Neuronal stem cell (in vitro differentiated cells): ENCODE measurements at places on chromosomes 3 and 15.
A peak's percentile ranks its signal among the peaks of the same experiment; 100 is the strongest.

- no peak for DNase-seq
Observed at GRCh38 chr3:71616571-71617021, 33.1 kb upstream of the FOXP1 start.

- DNase-seq = no peak
Observed at GRCh38 chr15:49888323-49888693, 230.7 kb downstream of the ATP8B4 start.

DNA sequence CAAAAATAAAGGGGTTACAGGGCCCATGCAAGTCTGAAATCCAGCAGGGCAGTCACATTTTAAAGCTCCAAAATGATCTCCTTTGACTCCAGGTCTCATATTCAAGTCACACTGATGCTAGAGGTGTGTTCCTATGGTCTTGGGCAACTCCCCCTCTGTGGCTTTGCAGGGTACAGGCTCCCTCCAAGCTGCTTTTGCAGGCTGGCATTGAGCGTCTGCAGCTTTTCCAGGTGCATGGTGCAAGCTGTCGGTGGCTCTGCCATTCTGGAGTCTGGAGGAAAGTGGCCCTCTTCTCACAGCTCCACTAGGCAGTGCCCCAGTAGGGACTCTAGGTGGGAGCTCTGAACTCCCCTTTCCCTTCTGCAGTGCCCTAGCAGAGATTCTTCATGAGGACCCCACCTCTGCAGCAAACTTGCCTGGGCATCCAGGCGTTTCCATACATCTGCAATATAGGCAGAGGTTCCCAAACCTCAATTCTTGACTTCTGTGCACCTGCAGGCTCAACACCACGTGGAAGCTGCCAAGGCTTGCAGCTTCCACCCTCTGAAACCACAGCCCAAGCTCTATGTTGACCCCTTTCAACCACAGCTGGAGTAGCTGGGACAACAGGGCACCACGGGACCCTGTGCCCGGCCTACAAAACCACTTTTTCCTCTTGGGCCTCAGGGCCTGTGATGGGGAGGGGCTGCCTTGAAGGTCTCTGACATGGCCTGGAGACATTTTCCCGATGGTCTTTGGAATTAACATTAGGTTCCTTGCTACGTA is 80.1 kb upstream of the PLSCR5 start:
- DNase-seq = no peak

DNA sequence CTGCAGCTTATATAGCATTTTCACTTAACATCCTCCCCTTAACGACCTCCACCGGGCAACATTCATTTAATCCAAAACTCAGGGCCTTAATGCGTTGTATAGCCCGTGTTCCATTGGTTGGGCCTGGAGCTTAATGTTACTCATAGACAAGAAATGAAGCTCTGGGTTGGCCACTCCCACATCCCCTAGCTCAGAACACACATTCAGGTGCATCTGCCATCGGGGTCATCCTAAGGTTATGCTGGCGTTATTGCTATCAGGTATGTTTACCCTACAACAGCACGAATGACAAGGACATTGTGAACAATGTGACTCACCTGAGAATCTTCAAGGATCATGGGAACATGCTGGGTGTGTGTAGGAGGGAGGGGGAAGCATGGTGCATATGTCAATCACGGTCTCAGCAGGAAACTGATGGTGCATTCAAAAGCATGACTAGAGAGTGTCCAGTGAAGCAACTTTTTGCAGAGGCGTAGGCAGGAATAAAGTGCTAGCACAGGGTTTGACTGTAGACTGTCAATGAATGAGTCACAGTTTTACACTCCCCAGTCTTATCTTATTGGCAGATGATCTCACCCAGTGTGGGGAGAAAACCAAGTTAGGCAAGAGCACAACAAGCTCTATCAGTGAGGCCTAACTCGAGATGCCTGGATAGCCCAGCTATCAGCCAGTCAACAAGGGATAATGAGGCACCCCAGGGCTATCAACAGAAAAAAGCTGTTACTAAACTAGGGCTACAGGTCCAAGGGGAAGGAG is 402.1 kb upstream of the MCTP2 start:
- DNase-seq = no peak

GRCh38 chr3:11386465-11387113 is 114.4 kb downstream of the ATG7 start:
- DNase-seq = no peak

DNA sequence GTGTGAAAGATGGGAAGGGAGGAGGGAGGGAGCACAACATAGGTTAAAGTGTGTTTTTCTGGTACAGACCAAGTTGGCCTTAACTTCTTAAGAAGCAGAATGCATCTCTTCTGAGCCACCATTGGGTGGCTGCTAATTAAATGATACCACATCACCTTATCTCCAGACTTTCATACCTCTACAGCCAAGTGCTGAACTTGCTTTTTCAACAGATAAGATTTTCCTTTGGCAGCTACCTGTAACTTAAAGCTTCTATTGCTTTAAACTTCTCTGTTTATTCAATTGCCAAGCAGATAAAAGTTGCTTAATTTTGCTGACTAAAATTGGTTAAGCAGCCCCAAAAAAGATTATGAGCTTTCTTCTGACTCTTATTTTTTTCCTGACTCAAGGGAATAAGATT is 292.4 kb upstream of the SGO1 start:
- no peak for DNase-seq

DNA sequence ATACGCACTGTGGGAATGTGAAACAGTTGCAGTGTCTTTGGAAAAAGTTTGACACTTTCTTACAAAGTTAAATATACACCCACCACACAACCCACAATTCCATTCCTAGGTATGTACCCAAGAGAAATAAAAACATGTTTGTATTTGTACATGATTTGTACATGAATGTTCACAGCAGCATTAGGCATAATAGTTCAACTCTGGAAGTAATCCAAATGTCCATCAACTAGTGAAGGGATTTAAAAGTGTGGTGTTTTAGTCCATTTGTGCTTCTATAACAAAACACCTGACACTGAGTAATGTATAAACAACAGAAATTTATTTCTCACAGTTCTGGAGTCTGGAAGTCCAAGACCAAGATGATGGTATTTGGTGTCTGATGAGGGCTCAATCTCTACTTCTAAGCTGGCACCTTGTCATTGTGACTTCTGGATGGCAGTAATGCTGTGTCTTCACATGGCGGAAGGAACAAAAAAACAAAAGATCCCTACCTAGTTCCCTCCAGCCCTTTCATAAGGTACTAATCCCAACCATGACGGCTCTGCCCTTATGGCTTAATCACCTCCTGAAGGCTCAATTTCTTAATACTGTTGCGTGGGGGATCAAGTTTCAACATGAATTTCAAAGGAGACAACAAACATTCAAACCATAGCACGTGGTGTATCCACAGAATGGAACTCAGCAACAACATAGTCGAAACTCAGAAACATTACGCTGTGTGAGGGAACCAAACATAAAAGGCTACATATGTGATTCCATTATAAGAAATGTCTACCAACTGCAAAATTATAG is 120.5 kb downstream of the AQP9 start:
- no peak for DNase-seq

GRCh38 chr3:107927361-107928083 is 163.3 kb downstream of the CD47 start:
- DNase-seq = peak; percentile 54

GRCh38 chr15:38769492-38769891 is 204.9 kb upstream of the RASGRP1 start:
- DNase-seq = no peak

DNA sequence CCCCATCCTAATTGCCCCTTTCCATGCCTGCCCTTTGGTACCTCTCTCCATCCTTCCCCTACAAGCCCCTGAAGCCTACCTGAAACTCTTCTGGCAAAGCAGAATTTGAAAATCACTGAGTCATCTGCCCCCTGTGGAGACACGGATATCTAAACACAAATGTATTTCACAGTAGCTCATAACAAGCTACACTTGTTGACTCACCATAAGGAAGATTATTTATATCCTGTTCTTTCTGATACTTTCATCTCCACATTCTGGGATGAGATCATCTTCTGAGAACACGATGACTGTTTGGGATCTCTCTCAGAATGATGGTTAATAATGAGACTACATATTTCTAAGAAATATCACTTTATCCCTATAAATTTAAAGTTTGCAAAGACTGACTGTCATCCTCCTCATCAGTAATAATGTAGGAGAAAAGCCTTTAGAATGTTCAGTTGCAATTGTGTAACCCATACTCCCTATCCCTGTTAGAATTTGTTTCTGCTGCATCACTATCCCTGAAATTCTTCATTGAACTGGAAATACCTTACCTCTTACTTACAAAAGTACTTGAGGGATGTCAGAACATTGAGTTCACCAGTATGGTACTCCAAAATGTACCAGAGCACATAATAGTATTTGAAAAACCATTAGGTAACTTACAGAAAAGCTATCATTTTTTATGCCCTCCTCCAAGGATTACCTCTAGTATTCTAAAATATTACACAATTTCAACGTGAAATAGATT is 116.1 kb upstream of the IL12A start:
- DNase-seq = no peak

- no peak for DNase-seq
Observed at GRCh38 chr3:34239287-34239686, 440.9 kb downstream of the PDCD6IP start.

DNA sequence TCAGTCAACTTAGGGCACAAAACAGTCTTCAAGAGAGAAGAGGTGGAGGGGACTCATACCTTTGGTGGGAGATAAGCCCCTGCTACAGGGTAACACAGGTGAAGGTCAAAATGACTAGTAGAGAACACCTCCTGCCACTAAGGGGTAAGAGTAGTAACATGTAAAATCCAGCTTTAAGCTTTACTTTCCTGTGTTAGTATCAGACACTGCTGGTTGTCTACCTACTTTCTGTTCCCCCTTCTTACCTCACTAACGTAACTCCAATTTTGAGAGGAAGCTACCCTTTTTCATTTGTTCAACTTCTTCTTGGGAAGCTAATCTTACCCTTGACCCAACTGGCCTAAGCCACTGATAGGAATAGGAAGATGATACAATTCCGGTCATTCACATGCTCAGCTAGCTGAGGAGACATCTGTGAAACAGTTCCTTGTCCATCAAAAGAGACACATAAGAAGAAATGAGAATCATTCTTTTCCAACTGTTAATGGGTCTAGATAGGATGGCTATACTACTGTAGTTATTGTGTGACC is 826.8 kb upstream of the CFAP20DC start:
- DNase-seq = no peak

DNA sequence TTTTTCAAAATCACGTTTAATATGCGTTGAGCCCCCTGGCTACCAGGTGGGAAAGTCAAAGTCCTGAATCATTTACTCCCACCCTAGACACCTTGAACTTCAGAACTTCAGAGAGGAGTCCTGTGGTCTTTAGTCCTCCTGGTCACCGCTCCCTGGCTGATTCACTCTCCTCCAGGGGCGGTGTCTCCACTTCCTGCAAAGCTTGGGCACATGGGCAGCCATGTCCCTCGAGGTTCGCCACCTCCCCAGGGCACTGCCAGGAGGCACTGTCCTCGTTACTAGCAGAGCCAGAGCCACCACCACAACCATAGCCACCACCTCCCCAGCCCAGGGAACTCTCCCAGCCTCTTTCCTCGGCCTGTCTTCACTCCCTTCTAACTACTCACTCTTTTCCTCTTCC is 31.0 kb downstream of the LOXL1 start:
- DNase-seq = no peak

DNA sequence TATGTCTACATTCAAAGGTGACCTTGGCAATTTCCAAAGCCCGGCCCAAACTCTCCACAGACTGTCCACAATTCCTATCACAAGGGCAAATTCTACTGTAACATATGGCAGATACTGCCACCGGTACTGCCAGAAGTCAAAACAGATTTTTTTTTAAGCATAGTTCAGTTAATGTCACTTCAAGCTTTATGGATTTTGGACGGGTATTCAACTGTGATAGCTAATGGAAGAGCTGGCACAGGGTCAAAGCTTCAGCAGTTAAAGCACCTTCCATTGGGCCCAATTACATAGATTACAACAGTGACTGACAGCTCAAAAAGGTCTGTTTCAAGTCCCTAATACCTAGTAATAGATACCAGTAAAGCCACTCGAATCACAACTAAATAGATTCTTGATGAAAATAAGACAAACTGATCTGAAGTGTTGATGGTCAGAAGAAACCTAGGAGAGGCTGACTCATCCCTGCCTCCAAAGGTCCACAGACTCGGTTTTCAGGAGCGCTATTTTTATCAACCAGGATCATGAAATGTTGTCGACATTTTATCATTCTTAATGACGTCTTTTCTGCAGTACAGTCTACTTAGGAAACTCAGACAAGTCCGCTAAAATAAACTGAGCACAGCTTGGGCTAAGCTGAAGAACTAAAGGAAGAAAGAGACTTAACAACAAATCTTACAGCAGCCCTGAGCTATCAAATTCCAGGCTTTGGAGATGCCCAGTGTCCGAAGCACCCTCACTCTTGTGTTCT is 38.7 kb downstream of the ANXA2 start:
- no peak for DNase-seq

- no peak for DNase-seq
Observed at GRCh38 chr3:152853196-152853595, 18.3 kb downstream of the P2RY1 start.

DNA sequence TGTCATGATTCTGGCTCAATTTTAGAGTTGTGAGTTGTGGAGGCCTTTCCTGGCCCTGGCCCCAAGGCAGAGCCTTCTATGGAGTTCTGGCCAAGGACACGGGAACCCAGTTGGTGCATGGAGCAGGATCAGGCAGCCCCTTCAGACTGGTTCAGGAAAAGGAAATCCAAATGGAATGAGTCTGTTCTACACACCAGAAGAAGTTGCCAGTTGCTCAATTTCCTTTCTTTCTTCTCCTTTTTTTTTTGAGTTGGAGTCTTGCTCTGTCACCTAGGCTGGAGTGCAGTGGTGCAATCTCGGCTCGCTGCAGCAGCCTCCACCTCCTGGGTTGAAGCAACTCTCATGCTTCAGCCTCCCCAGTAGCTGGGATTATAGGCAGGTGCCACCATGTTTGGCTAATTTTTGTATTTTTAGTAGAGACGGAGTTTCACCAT is 28.9 kb upstream of the BHLHE40 start:
- no peak for DNase-seq

- no peak for DNase-seq
Observed at GRCh38 chr15:67835297-67836133, 4.3 kb downstream of the RNU6-1 start.

DNA sequence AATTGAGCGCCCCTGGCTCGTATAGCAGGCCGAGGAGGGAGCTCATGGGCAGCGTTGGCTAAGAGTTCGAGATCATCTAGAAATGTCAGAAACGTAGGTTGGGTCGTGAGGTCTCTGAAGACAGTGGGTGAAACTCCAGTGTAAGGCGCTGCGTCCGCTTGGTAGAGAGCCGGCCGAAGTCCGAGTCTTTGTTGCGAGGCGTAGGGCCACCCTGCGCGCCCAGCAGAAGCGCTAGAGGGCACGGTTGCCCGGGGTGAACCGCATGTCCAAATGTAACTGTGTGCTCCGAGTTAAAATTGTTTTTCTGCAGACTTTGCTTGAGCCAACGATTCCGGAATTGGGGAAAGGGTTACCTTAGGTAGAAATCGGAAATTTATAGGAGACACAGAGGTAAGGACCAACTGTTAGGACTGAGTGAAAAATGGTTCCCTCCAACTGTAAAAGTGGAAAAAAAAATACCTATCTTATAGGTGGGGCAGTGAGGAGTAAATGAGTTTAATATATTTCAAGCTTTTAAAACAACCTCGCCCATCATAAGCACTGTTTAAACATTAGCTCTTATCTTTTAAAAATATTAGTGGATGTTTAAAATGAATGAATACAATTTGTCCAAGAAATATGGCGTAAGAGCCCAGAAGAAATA is 993 bp upstream of the SIAH2 start:
- DNase-seq = peak; percentile 32
